ENCODE measurements at places on chromosomes 7 and 10.

DNA sequence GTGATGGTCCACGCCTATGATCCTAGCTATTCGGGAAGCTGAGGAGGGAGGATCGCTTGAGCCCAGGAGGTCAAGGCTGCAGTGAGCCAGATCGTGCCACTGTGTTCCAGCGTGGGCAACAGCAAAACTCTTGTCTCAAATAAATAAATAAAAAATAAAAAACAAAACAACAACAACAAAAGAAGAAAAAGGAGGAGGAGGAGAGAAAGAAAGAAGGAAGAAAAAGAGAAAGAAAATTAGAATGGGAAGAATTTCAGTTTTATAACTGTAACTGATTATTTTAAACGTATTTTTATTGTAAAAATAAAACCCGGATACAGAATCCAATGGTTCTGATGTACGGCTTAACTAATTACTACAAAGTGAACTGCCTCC is 37.2 kb upstream of the PSAP start:
- no peak for DNase-seq

DNA sequence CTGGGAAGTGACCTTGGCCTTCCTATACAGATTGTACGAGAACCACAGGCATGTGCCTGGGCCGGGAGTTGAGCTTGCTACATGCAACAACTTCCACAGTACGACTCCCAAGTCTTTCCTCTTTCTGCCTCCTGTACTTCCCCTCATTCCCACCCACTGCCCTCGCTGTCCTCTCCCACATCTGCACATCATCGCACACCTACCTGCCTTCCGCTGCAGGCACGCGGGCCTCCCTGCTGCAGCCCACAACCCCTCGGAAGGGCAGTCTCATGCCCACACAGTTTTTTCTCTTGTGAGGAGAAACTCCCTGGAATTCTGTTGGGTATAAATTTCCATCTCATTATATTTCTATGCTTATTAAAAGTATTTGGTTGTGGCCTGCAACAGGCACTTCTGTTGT is 117.2 kb downstream of the ACTR3B start:
- no peak for DNase-seq

DNA sequence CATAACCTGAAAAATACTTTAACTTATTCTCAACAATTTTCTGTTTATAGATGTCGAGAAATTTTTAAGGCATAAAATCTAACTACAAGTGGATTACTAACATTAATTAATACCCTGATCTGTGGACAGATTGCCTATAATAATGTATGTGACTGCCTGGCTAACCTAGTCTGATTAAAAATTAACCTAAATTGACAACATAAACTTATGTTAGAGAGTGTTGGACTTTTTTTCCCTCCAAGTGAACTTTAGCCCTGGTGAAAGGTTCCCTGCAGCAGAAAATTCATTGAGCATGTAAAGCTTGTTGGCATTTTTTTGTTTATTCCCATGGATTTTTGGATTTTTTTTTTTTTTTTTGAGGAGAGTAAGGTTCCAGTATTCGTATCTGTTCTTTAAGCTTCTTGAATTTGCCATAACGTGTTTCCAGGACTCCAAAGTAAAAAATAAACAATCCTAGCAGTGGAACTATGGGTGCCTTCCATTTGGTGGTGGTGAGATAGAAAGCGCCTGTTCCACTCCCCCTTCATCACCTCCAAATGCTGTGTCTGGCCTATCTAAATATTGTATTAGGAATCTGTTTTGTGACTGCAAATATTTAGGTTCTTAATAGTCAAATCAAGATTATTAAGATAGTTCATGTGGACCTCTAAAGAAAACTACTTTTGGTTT is 36.1 kb downstream of the NET1 start:
- no peak for DNase-seq

GRCh38 chr7:131031099-131031868 is 296.4 kb upstream of the MKLN1 start:
- no peak for DNase-seq

DNA sequence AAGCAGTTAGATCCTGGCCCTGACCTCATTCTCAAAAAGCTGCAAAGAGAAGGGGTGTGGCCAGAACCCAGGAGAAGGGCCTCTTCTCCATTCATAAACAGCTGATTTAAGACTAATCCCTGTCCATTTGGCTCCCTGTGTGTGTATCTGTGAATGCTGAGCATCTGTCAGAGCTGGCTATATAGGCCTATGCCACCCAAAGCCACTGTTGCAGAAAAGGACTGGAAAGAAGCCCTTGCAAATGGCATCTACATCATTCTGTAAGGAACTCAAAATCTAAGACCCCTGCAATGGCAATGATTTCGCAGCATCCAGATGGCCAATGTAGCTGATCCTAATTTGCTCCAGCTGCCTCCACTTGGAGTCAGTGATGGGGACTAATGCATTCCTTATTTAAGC is 384.5 kb downstream of the KCNMA1 start:
- DNase-seq: no peak

- DNase-seq: no peak
Measured at GRCh38 chr7:3861386-3861785, 560.3 kb downstream of the SDK1 start.

GRCh38 chr10:44572146-44572545 is 187.2 kb upstream of the CXCL12 start:
- no peak for DNase-seq

- no peak for DNase-seq
Measured at GRCh38 chr7:11341285-11341944, 367.7 kb downstream of the PHF14 start.

- no peak for DNase-seq
Measured at GRCh38 chr10:32317795-32318357, 29.1 kb downstream of the EPC1 start.

DNA sequence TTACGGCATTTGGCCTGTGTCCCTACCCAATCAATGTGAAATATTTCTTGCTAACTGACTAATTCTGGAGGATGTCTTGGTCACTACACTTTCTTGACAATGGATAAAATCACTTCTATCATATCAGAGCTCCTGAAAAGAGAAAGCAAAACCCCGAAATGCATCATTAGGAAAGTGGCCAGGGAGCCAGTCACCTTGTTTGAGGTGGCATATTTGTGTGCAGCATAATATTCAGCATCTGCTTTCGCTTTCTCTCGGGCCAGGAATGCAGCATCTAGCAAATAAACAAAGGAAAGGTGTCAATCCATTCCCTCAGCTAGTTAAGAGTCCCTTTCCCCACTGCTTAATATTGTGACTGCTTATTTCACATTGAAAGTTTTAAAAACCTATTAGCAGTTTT is 31.2 kb downstream of the ERLIN1 start:
- no peak for DNase-seq

- DNase-seq: no peak
Measured at GRCh38 chr10:28200775-28201174, 102.1 kb downstream of the MPP7 start.
